ENCODE measurements at places on chromosomes 1 and 21.

GRCh38 chr1:155236451-155236850, 18.8 kb downstream of the ENTREP3 start:
- no peak for DNase-seq

DNA sequence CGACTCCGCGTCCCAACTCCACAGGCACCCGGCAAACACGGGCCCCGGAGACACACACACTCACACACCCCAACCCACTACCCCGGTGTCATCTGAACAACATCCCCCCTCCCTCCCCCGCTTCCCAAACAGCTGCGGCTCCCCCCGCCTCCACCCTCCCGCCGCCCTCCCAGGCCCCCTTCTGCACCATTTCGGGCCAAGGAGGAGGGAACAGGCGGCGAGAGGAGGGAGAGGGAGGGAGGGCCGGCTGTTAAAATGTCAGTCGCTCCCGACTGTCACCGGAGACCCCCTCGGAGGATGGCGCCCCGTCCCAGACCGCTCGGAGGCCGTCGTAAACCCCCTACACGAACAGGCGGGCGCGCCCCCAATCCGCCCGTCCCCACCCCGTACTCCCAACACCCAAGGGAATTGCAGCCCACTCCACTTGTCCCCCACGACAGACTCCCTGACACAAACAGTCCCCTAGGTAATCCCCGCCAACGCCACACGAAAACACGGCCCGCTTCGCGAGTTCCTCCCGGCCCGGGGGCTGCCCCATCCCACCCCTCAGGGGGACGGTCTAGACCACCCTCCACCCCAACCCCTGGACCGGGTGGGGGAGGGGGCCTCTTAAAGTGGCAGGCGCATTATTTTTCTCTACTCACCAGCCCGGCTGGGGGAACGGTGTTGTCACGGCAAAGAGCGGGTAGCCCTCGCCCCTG, 583 bp downstream of the MEF2D start:
- peak; percentile 28 for DNase-seq

DNA sequence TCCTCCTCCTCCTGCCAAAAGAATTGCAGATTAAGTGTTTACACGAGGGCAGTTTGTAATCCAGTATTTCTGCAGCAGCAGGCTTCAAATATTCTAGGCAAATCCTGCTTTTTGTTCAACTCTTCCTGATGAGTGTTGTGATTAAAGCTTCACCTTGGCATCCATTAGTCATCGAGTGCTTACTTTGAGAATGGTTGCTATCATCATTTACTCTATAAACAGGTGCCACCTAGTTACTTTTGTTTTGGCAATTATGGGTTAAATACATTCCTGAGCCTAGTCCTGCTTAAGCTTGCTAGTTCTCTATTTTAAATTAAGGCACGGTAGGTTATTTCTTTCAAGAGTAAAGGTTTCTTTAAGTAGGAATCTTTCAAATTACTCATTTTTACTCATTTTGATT, 20.3 kb downstream of the PDC start:
- DNase-seq = no peak

DNA sequence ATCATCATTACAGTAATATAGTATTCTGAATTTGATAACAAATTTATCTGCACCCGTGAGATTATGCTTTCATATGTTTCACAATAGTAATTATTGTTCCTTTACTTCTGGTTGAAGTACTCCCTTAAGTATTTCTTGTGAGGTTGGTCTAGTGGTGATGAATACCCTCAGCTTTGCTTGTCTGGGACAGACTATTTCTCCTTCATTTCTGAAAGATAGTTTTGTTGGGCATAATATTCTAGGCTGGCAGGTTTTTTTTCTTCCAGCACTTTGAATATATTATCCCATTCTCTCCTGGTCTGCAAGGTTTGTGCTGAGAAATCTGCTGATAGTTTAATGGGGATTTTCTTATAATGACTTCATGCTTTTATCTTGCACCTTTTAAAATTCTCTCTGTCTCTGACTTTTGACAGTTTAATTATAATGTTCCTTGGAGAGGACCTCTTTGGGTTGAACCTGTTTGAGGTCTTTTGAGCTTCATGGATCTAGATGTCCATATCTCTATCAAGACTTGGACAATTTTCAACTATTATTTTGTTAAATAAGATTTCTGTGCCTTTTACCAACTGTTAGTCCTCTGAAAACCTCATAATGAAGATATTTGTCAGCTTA, 371.5 kb upstream of the VAMP3 start:
- no peak for DNase-seq

DNA sequence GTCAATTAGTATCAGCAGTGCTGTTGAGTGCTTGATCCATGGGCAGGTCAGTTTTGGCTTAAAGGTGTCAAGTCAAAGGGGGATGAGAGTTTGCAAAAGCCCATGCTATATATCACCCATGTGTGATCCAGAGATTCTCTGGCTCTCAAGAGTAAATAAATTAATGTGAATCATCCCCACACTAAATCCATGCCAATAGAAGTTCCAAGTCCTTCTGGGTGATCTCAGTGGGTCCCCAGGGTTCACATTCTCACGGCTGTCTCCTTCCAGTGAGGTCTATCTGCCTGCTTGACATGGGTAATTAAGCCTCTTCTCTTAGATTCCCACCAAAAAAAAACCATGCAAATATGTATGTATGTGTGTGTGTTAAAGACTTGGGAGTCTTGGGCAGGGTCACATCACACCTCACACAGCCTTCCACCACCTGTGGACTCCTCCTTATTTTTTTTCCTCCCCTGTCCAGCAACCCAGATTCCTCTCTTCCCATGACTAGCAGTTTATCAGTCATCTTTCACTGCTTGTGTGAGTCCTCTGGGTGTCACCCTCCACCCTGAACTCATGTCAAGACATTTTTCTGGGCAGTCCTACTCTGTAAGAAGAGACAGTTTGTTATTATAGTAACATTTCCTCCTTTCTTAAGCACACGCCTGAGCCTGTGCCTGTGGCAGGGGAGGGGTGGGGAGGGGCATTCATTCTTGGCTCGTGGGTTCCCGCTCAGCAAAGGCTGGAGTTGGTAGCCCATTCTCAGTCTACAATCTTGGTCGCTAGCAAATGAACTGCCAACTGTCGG, 14.3 kb upstream of the S100A11 start:
- DNase-seq = no peak

Data from NCI-H1092 (cell line).